ENCODE measurements at places on chromosomes 2 and 18. TPM values are rescaled to one million over a fixed set of nuclear protein-coding genes. Genes with fewer than 3 reads are reported as not detected.

- H3K27me3 ChIP-seq: no peaks in the 10 kb centered on the region
- no peak overlapping the region for H3K4me3 ChIP-seq
- H3K4me1 ChIP-seq: peaks cover 5% of the 10 kb centered on the region
- no peak overlapping the region for H3K27ac ChIP-seq
- DNase-seq: no peak
Measured at GRCh38 chr2:174051741-174052583, 86.8 kb upstream of the SP3 start.

GRCh38 chr18:26488417-26489009, 59.8 kb downstream of the KCTD1 start:
- no peaks in the 10 kb centered on the region for H3K36me3 ChIP-seq
- H3K27ac ChIP-seq: no peak overlapping the region
- no peak overlapping the region for H3K4me3 ChIP-seq
- no peak for DNase-seq

DNA sequence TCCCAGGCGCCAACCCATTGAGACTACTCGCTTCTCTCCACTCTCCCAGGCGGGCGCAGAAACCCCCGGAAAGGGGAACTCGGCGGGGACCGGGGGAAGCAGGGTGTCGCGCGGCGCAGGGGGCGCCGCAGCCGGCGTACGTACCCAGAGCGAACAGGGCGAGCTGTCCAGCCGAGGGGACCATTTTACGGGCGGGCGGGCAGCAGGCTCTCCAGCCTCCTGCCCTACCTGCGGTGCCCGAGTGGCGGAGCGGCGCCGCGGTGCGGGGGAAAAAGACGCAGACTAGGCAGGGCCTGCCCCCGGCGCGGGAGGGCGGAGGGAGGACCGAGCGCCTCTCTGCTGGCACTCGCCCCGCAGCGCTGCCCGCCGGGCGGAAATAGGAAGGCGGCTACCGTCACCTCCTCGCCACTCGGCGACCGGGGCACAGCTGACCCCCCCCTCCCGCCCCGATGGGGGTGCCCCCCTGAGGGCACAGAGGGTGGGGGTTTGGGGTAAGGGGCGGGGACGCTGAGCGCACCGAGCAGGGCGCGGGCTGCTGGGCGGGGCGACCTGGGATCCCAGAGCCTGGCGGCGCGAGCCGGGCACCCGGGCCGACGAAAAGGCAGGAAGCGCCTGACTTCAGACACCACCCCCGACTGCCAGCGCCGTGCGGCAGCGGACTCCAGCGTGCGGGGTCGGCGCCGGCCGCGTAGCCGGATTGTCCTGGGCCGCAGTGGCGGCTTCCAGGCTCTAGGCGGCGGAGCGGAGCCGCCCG, at the start of gene TGFA:
Gene TGFA (minus strand): TSS at position 243 of the 754 bp plus-strand sequence. CDS start 59 bp downstream, at position 184.
- no peaks in the 10 kb centered on the region for H3K36me3 ChIP-seq
- H3K4me3 ChIP-seq: peak within 1 kb of the TSS; percentile 50
- H3K27me3 ChIP-seq: no peaks in the 10 kb centered on the region
- peak; percentile 94 for DNase-seq
- peak within 1 kb of the TSS; percentile 89 for H3K27ac ChIP-seq
- H3K4me1 ChIP-seq: peaks cover 23% of the 10 kb centered on the region

DNA sequence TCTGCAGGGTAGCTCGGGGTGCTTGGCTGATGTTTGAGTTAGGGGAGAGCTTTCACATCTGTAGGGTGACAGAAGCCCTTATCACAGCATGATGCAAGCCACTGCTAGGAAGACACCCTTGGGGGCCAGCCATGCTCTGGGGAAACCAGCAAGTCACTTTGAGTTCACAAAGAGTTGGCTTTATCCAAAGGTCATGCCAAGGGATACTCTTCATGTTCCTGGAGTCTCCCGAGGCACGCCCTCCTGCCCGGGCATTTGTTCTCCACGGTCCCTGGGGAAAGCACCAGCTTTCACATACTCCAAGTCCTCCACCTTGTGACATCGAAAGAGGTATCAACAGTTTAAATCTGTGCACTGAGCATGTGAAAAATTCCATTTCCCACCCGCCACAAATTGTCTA, 227.7 kb downstream of the VAPA start:
- no peaks in the 10 kb centered on the region for H3K27me3 ChIP-seq
- H3K27ac ChIP-seq: peak overlapping the region; percentile 39

NBAS gene
- 43.2 TPM for total RNA-seq

DNAJC10 gene
- total RNA-seq: 38.0 TPM

ADAM23 gene
- total RNA-seq: 0.88 TPM

ALPG gene
- total RNA-seq: not detected

DNA sequence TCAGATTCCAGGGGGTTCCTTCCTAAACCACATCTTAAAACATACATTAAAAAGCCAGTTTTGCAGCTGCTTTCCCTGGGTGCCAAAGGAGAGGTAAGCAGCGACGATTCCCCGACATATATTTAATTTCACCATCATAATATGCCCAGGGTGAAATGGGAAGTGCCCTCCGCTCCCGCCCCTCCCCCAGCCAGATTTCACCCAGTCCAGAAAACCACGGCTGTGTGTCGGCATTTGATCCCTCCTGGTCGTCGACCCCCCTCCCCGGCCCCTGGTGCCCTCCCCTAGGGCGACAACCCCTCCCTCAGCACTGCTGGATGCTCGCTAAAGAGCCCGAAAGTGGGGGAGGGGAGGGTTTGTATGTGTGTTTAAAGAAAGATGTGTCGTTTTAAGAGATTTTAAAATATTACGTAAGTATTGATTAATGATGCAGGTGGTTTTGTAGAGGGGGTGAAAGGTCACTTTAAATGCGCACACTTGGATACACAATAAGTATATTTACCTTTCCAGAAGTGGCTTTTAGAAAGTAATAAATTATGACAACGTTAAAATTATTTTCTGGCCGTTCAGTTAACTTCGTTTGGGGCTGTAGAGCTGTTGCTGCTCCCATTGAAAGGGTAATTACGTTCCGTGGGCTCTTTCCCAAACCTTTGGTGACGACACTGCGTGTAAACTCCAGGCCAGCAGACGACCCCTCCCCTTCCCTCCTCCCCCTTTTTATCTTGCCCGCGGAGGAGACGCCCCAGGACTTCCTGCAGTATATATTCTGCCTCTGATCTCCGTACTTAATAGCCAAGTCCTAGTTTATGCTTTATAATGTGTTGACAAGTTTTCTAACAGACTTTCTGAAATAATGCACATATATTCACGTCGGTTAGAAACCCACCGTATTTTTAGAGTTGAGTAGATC, 3.4 kb upstream of the BCL11A start:
- peaks cover 10% of the 10 kb centered on the region for H3K27me3 ChIP-seq
- H3K4me1 ChIP-seq: no peaks in the 10 kb centered on the region
- no peak for DNase-seq
- peak overlapping the region; percentile 44 for H3K4me3 ChIP-seq

- no peak for DNase-seq
- no peak overlapping the region for H3K4me3 ChIP-seq
- no peaks in the 10 kb centered on the region for H3K36me3 ChIP-seq
- H3K27me3 ChIP-seq: no peaks in the 10 kb centered on the region
- H3K4me1 ChIP-seq: no peaks in the 10 kb centered on the region
- no peak overlapping the region for H3K27ac ChIP-seq
Measured at GRCh38 chr18:38796762-38797161, 1231.2 kb upstream of the CELF4 start.

SLC5A6 gene
- total RNA-seq: 78.4 TPM

DNA sequence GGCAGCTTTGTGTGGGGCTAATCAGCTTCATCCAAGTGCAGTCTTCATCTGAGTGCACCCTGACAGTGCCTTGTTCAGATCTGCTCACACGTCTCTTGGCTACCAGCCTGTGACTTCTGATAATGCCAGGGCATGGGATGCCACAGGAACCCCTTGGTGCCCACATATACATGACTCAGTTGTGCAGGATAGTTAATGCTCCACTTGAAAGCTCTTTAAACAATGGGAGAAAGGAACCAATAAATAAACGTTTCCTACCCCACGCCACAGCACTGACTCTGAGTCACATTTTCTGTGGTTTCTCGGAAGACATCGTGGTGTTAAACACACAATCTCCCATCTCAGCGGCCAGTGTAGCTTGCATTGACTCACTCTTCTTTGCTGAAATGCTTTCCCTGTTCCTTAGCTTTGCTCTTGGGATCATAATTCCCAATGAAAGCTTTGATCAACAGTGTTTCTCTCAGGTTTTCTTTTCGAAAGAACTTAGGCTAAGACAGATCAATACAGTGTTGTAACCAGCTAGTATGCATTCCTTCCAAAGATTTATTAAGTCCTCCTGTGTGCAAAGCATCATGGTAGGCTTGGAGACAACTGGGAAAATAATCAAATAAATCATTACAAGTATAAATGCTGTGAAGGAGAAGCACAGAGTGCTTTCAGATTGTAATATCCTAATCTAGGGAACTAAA, 142.0 kb downstream of the COPS8 start:
- no peak overlapping the region for H3K4me3 ChIP-seq
- no peaks in the 10 kb centered on the region for H3K36me3 ChIP-seq
- no peak overlapping the region for H3K27ac ChIP-seq
- no peaks in the 10 kb centered on the region for H3K27me3 ChIP-seq
- H3K4me1 ChIP-seq: no peaks in the 10 kb centered on the region
- no peak for DNase-seq

- H3K36me3 ChIP-seq: no peaks in the 10 kb centered on the region
- no peaks in the 10 kb centered on the region for H3K4me1 ChIP-seq
- H3K4me3 ChIP-seq: no peak overlapping the region
Measured at GRCh38 chr18:48580066-48580465, 41.2 kb downstream of the CTIF start.

DNA sequence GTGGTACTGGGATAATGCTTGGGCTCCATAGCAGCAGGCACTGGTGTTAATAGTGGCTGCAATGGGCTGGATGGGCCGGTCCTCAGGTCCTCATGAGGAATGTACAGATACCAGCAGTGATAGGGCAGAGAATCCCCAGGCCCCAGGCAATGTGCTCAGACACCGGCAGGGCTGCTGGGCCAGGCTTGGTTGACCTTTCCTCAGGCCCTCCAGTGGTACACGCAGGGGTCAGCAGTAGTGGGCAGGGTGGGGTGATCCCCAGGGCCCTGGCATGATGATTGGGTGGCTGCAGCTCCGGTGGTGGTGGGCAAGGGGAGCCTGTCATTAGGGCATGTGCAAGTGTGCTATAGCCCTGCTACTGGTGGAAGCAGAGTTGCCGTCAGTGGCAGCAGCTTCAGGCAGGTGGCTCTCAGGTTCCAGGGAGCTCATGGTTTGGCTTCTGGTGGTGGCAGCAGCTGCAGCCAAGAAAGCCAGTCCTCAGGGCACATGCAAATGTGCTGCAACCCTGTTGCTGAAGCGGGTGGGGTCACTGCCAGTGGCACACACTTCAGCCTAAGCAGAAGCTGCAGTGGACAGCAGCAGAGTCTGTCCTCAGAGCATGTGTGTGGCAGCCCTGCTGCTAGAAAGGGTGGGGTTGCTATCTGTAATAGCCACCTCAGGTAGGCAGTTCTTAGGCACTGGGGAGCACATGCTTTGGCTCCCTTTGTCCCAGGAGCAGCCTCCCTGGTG, 56.8 kb downstream of the CCNT2 start:
- H3K27ac ChIP-seq: no peak overlapping the region
- no peaks in the 10 kb centered on the region for H3K27me3 ChIP-seq
- H3K4me3 ChIP-seq: no peak overlapping the region

GRCh38 chr2:19865151-19865550, 36.6 kb downstream of the TTC32 start:
- no peaks in the 10 kb centered on the region for H3K36me3 ChIP-seq
- H3K27ac ChIP-seq: no peak overlapping the region
- H3K27me3 ChIP-seq: no peaks in the 10 kb centered on the region
- DNase-seq: no peak

LRRC30 gene
- total RNA-seq: not detected

DNA sequence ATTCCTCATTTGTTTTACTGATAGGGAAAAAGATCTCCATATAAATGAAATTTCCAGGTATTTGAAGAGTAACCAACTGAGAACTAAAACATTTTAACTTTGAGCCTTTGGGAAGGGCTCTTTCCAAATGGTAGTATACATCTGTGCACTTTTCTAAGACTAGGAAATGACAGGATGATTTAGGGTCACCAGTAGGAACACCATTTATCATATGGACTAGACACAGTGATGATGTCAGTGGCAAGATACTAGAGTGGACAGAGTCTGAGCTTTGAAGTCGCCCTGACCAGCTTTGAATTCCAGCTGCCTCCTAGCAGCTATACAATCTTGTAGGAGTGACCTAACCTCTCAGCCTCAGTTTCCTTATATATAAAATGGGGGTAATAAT, 56.4 kb downstream of the E2F6 start:
- H3K27ac ChIP-seq: no peak overlapping the region
- H3K4me1 ChIP-seq: peaks cover 7% of the 10 kb centered on the region

- no peaks in the 10 kb centered on the region for H3K27me3 ChIP-seq
- no peaks in the 10 kb centered on the region for H3K4me1 ChIP-seq
- no peak overlapping the region for H3K4me3 ChIP-seq
- no peak for DNase-seq
- H3K27ac ChIP-seq: no peak overlapping the region
Measured at GRCh38 chr2:239516286-239516953, 115.6 kb upstream of the HDAC4 start.

DNA sequence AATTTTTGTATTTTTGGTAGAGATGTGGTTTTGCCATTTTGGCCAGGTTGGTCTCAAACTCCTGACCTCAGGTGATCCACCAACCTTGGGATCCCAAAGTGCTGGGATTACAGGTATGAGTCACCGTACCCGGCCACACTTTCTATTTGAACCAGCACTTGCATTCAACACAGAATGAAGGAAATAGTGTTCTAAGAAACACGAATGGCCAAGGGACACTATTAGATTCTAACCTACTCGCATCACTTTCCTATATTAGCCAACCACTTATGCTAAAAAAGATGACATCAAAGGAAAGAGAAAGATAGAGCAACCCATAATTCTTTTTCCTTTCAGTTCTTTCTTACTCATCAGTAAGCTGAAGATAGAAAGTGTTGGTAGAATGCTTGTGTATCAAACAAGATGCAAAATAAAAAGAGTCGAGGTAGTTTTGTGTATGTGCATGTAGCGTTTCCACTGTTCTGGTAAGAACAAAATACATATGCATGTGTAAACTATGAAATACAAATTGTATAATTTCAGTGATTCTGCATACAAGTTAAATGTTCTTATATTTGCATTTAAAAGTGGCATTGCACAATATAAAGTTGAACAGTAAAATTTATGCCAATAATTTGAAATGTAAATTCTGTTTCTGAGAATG, 247.6 kb downstream of the CDCA7 start:
- no peaks in the 10 kb centered on the region for H3K36me3 ChIP-seq
- DNase-seq: no peak
- no peaks in the 10 kb centered on the region for H3K27me3 ChIP-seq
- no peak overlapping the region for H3K27ac ChIP-seq
- no peak overlapping the region for H3K4me3 ChIP-seq
- H3K4me1 ChIP-seq: no peaks in the 10 kb centered on the region

GRCh38 chr2:114218383-114218782, 224.1 kb upstream of the DPP10 start:
- H3K4me1 ChIP-seq: no peaks in the 10 kb centered on the region
- H3K27me3 ChIP-seq: no peaks in the 10 kb centered on the region
- no peak overlapping the region for H3K4me3 ChIP-seq

COL6A3 gene
- total RNA-seq: 74.3 TPM

YES1 gene
- 87.7 TPM for total RNA-seq

SPDYA gene
- total RNA-seq: not detected

HOXD10 gene
- total RNA-seq: not detected

- H3K4me1 ChIP-seq: no peaks in the 10 kb centered on the region
- H3K27me3 ChIP-seq: no peaks in the 10 kb centered on the region
- no peak overlapping the region for H3K4me3 ChIP-seq
- H3K36me3 ChIP-seq: no peaks in the 10 kb centered on the region
Measured at GRCh38 chr2:219404954-219405353, 13.2 kb upstream of the DES start.

- H3K36me3 ChIP-seq: no peaks in the 10 kb centered on the region
- no peak for DNase-seq
- no peaks in the 10 kb centered on the region for H3K27me3 ChIP-seq
- no peak overlapping the region for H3K27ac ChIP-seq
Measured at GRCh38 chr2:228092056-228092455, 89.4 kb downstream of the SPHKAP start.

ECEL1 gene
- not detected for total RNA-seq

LAMA3 gene
- 69.9 TPM for total RNA-seq

All from Peyer's patch (tissue), 4 donors.